ENCODE measurements at places on chromosomes 1 and 21.

- DNase-seq, result no peak
Observed at GRCh38 chr1:228037401-228038386, 30.9 kb downstream of the WNT3A start.

- DNase-seq, result no peak
Observed at GRCh38 chr1:224458996-224459395, 24.4 kb upstream of the WDR26 start.

DNA sequence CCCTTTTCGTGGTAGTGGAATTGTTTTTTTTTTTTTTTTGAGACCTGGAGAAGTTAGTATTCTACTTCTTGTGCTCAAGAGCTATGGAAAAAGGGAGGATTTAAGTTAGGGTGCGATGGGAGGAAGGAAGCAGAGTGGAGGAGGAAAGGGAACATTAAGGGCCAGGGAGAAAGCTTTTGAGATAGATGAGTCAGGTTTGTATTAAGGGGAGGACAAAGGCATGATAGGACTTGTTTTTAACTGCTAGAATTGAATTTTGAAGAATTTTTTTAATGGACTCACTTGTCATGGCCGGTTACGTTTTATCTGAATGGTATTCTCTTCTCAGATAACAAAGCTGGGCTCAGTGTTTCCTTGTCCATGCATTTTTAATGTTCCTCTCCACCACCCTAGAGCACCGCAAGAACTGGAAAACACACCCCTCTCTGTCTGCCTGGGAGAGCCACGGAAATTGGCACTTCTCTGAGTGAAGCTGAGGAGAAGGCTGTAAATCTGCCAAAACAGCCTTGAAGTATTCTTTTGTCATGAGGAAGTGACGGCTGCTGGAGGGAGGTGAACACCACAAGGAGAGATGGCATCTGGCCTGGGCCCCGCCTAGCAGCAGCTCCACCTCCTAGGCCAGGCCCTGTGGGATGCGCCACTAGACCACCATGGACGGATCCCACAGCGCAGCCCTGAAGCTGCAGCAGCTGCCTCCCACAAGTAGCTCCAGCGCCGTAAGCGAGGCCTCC is 3.5 kb downstream of the NIPAL3 start:
- DNase-seq, result no peak

DNA sequence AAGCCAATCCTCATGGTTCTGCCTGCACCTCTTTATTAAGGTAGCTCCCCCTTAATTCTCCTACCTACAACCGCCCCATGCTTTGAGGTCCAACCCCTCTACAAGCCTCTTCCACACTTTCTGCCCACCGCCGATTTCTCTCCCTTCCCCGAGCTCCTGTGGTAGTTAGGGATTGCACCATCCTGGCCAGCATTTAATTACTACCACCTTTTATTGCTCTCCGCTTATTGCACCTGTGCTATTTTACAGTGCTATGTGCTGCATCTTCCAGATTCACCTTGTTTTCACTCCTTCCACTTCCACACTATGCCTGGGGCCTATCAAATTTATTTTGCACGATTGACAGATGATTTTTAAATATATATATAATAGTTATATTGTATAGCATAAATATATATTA is 29.3 kb upstream of the DNAJC11 start:
- no peak for DNase-seq

DNA sequence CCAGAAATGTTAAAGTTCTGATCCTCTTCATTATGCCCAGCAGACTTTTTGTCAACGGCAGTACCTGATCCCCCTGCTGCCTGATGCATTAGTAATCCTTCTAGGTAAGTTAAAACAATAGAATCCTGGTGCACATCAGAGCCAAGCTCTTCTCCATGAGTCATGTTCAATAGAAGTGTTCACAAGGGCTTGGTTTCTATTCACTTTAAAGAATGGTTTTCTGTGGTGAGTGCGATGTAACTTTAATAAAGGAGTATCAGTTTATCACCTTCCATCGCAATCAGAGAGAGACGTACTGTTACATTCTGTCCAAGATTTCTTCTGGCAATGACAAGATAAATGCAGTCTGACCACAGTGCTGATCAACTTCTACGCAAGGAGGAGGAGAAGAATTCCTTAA is 96.8 kb downstream of the NRIP1 start:
- no peak for DNase-seq

GRCh38 chr1:215652371-215652770 is 85.3 kb downstream of the KCTD3 start:
- no peak for DNase-seq

GRCh38 chr1:189658381-189658780 is 819.3 kb downstream of the BRINP3 start:
- DNase-seq, result no peak

- DNase-seq, result no peak
Observed at GRCh38 chr1:29126198-29126597, 2.5 kb upstream of the TMEM200B start.

GRCh38 chr1:239717918-239718184 is 331.5 kb downstream of the CHRM3 start:
- DNase-seq, result no peak

Measured in stimulated activated CD8-positive, alpha-beta memory T cell treated with anti-CD3 and anti-CD28 coated beads, Interleukin-4, amount 100 ng/mL, for 4 hours (primary cell).